ENCODE measurements at places on chromosomes 3 and 15.

DNA sequence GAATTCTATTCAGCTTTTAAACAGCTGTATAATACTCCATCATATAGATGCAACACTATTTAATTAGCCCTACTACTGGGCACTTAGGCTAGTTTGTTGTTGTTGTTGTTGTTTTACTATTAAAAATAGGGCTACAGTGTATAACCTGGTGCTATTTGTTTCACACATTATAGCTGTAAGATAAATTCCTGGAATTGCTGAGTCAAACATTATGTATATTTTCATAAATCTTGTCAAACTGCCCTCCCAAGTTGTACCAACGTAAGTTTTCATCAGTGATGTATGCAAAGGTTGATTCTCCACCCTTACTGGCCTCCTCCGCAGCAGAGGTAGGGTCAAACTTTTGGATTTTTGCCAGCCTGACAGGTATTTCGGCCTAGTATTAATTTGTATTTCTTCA, 3.8 kb upstream of the CEMIP start:
- DNase-seq, result no peak

DNA sequence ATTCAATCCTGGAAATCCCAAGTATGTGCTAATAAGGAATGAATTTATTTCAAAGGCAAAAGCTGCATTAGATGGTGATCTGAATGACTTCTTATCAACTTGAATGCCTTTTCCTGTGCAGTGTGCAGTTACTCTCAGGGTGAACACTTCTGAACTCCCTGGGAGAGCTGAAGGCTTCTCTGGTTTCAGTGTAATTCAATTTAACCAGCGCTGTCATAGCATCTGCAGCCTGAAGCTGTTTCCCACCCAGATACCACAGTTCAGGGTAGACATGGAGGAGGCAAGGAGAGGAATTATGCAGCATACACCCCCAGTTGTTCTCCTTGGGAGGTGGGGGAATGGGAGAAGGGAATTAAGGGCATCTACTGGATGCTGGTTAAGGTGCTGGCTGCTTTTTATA, 49.1 kb upstream of the PRR23C start:
- DNase-seq, result no peak

DNA sequence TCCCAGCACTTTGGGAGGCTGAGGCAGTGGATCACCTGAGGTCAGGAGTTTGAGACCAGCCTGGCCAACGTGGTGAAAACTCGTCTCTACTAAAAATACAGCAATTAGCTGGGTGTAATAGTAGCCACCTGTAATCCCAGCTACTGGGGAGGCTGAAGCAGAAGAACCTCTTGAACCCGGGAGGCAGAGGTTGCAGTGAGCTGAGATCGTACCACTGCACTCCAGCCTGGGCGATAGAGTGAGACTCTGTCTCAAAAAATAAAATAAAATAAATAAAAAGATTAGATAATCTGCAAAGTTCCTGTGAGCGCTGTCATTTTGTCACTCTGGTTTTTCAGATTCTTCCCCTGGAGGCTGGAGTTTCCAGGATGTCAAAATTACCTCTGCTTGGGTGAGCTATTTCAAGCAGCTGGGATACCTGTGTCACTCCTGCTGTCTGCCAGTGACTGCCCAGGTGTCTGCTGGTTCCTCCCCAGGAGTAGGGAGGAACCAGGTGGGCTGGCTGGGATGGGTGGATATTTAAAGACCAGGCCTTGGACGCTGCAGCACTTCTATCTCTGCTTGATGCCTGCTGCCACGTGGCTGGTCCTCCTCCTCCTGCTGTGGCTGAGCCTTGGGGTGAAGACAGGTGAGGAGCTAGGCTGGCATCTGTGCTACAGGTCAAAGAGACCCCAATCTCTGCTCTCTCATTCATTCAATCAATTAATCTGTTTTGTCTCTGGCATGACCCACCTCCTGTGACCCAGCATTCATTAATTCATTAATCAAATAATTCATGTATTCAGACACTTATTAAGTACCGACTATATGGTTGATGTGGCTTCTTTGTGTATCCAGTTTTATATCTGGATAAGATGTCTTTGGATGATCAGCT, 19.5 kb upstream of the MUC20 start:
- no peak for DNase-seq

- no peak for DNase-seq
These were observed at the start of gene ITPKA for GRCh38 chr15:41493205-41493901. ITPKA (plus strand) TSS chr15:41493874; CDS start chr15:41493928, 54 bp downstream.

- no peak for DNase-seq
These were observed 20.3 kb upstream of the PROK2 start for GRCh38 chr3:71805199-71805598.

DNA sequence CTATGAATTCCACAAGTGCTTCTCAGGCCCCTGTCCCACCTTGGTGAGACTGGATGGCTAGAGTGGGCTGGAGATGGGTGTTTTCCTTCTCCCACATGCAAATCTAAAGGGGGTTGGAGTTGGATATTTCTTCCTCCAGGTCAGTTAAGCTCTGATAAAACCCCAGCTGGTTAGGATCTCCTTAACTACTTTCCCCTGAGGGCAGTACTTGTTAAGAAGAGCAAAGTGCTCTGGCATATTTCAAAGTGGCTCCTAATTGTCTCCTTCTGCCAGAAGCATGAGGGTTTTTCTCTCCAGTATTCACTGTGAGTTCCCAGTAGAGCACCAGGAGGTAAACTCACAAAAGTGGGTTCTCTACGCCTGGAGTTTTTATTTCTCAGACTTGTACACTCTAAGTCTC, 31.4 kb downstream of the COL6A6 start:
- DNase-seq, result no peak

DNA sequence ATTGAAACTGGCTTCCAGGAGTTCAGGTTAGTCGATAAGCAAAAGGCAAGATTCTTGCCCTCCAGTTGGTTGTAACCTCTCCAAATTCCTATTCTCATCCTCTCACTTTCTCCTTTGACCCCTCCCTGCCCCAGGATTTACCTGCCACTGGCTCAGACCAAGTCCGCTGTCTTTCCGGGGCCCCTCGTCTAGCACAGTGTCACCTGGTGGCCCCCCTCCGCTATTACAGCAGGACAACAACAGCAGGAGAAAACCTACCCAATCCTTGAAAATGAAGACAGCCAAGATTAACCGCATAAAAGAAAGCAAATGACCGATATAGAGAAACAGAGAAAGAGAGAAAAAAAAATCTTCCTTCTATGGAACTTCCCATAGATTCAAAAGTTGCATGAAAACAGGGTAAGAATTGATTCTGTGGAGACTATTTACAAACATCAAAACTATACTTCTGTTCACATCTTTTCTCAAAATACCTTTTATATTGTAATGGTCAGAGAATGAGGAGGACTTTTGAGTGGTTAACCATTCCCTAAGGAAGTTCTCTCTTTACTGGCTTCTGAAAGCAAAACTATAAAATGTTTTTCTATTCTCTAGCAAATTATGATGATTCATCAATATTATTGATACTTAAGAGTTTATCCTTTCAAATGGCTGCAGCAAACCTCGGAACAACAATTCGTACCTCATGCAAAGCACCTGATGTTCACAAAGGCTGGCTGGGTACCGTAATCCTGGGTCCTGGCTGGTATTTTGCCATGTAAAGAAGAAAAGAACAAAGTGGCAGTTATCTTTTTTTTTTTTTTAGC, 10.0 kb upstream of the ST8SIA2 start:
- DNase-seq, result no peak

DNA sequence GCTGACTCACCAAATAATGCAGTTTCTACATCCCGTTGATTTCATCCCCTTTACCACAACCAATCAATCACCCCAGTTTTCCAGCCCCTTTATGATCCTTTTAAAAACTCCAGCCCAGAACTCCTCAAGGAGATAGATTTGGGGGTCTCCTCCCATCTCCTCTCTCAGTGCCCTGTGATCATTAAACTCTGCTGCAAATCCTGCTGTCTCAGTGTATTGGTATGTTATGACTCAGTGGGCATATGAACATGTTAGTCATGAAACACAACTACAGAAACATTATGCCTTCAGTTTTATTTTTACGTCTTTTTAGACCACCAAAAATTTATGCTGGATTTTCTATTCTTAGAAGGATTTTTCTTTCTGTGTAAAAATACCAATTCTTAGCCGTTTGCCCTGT, 213.7 kb downstream of the DIPK2A start:
- no peak for DNase-seq

DNA sequence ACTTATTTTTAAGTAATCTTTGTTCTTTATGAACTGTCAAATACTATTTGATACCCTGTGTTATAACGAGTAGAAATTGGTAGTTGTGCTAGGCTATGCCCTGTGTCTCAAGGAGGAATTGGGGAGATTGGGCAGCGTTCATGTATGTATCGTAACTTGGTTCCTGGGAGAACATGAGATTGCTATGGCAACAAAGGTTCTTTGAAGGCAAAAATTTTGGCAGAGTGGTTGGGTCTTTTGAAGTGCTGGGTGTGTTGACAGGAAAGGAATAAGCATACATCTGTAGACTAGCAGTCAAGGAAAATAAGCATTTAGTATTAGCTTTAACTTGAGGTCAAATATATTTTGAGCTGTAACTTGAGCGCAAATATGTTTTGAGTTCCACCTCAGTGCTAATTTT, 45.3 kb downstream of the TCF12 start:
- no peak for DNase-seq

GRCh38 chr15:66692391-66692790, 9.6 kb upstream of the SMAD6 start:
- no peak for DNase-seq

DNA sequence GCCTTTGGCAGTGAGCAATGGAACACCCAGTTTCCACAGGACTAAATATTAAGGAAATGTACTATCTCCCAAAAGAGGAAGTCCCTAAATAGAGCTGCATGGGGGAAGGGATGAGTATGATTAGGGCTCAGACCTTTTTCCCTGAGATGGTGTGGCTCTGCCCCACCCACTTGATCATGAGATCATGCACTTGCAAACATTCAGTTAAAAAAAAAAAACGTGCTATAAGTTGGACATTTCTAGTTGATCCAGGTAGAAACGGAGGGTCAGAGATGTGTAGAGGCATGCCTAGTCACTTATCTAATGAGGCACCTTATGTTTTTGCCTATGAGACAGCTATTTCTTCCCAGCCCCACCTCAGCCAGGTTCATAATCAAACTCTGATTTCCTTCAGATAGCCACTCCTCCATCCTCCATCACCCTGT, 24.5 kb upstream of the SSR3 start:
- no peak for DNase-seq

GRCh38 chr15:63792584-63792983, 41.2 kb downstream of the HERC1 start:
- no peak for DNase-seq
